ENCODE measurements at places on chromosomes 16 and 17.
A peak's percentile ranks its signal among the peaks of the same experiment; 100 is the strongest.

DNA sequence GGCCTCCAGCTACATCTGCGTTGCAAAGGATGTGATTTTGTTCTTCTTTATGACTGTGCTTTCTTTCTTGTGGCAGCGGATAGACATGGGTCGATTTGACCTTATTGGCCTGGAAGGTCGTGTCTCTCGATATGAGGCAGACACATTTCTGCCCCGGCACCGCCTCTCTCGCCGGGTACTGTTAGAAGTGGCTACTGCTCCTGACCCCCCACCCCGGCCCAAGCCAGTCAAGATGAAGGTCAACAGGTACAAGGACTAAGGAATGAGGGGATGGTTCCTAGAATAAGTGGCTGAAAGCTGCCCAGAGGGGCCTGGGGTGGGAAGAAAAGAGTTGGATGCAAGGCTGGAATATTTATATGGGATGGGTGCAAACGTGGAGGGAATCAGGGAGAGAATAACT is 21.1 kb downstream of the SRCAP start:
- DNase-seq, result no peak

GRCh38 chr17:42249681-42250446 is 26.3 kb downstream of the STAT5B start:
- DNase-seq, result peak; percentile 59

GRCh38 chr16:72107371-72107770 is 13.7 kb downstream of the DHX38 start:
- DNase-seq, result no peak

DNA sequence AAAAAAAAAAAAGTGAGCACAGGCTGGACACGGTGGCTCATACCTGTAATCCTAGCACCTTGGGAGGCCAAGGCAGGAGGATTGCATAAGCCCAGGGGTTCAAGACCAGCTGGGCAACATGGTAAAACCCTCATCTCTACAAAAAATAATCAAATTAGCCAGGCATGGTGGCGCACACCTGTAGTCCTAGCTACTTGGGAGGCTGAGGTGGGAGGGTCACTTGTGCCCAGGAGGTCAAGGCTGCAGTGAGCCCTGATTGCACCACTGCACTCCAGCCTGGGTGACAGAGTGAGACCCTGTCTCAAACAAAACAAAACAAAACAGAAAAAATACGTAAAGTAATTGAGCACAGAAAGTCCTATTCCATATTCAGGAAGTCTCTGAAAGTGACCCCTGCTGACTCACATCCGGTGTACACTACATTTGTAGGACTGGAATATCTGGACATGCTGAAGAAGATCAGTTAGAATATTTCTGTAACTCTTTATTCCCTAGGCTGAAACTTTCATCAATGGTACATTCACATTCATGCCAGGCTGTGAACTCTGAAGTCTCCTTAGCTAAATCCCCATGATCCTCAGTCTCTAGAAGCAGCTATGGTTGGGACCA is 66.0 kb upstream of the HAS3 start:
- no peak for DNase-seq

DNA sequence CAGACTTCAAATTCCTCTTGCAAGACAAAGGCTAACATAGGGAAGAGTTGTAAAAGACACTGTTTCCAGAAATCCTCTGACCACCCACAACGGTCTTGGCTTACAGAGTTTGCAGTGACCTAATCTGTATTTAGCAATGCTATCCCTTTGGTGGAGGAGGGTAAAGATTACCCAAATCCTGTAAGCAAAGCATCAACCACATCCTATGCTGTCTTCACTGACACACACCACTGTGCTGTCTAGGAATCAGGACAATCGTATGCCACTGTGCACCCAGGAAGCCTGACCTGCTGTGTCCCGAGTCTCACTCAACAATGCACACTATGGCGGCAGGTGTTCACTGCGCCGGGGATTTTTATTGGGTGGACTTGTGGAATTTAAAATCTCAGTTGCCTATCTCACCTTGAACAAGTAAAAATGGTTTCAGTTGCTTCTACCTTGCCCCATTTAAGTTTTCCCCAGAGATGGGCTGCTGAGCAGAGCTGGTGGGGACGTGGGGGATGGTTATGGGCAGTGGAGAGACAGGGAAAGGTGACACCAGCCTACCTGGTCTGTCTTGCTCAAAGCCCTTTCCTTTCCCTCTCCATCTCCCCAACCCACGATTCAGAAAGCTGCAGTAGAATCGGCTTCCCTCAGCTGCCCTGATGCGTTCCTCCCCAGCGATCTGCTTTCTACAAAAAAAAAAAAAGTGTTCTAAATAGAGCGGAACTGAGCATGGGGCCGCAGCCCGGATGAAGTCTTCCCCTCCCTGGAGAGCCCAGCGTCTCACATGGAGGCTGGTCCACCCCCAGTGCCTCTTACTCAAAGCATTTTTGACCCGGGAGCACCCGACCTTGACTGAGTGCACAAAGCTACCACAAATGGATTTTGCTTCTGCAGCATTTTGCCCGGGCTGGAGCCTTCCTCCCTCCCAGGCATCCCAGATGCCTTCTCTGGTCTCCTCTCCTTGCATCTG is 271.5 kb downstream of the SOX9 start:
- DNase-seq, result no peak

GRCh38 chr16:12721841-12722421 is 81.8 kb downstream of the CPPED1 start:
- no peak for DNase-seq

DNA sequence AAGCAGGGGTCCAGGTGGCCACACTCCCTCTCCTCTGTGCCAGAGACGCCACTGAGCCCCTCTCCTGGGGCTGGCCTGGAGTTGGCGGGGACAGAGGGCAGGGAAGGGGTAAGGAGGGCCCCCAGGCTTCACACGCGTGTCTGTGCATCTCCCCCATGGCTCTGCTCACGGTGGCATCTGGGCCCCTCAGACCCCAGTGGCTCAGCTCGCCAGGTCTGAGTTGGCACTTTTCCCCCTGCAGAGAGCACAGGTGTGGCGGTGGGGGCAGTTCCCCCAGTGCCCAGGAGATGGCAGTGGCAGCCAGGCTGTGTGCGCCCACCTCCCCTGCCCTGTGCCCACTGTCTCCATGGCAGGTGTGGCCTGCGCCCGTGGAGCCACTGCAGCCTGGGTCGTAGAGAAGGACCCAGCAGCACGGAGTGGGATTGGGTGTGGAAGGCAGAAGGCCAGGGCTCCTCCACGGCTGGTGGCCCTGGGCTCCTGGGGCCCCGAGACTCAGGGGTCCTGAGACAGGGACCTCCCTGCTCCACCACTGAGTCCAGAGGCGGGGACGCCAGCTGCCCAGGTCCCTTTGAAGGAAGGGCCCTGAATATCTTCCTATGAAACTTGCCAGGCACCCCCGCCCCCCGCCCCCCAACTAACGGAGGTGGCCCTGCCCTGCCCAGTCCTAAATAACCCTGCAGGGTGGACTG is 4.3 kb upstream of the APRT start:
- peak; percentile 58 for DNase-seq

All from CD4-positive, alpha-beta T cell treated with Interleukin-1 beta for 1 hour (primary cell).